ENCODE measurements at places on chromosomes 12 and 14.

DNA sequence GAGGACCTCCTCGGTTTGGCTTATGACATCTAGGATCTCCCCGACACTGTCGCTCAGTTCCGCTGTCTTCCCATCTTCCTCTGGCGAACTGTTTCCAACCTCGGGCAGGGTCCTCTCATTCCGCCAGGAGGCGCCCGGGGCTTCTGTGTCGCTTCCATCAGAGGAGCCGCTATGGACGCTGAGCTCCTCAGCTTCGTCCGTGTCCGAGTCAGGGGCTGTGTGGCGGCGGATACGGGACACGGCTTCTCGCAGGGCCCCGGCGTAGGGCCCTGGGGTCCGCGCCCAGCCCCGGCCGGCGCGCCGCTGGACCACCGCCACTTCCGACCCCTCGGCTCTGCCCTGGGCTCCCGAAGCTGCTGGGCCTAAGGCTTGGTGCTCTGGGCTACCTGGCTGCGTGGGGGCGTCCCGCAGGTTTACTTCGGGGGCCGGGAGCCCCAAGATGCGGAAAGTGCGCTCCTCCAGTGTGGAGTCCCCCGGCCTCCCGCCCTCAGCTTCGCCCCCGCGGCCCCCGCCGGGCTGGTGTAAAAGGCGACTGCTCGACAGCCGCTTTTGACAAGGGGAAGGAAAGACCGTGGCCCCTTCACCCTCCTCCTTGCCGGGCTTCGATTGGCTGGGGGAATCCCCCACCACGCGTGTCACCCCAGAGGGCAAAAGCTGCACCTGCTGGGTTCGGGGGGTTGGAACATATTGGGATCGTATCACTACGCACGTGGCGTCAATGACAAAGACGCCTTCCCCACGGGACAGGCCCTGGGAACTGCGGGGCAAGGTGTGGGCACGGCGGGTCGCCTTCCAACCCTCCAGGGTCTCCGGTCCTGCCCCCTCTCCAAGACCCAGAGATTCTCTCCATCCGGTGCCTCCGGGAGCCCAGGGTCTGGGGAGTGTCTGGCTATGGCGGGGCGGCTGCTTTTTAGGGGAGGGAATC lies 2.1 kb downstream of the DDN start:
- DNase-seq, result no peak

GRCh38 chr14:72305561-72305960 lies 373.3 kb downstream of the RGS6 start:
- no peak for DNase-seq

DNA sequence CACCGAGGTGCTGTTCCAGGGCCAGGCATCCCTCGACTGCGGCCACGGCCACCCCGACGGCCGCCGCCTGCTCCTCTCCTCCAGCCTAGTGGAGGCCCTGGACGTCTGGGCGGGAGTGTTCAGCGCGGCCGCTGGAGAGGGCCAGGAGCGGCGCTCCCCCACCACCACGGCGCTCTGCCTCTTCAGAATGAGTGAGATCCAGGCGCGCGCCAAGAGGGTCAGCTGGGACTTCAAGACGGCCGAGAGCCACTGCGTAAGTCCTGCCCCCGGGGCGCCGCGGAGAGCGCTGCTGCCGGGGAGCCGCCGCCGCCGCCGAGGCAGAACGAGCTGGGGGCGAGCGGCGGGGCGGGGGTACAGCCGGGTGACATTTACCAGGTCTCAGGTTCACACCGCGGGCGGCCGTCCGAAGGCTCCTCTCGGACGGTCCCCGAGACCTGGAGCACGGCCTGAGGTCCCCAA lies 1.4 kb downstream of the PLXNC1 start:
- no peak for DNase-seq

DNA sequence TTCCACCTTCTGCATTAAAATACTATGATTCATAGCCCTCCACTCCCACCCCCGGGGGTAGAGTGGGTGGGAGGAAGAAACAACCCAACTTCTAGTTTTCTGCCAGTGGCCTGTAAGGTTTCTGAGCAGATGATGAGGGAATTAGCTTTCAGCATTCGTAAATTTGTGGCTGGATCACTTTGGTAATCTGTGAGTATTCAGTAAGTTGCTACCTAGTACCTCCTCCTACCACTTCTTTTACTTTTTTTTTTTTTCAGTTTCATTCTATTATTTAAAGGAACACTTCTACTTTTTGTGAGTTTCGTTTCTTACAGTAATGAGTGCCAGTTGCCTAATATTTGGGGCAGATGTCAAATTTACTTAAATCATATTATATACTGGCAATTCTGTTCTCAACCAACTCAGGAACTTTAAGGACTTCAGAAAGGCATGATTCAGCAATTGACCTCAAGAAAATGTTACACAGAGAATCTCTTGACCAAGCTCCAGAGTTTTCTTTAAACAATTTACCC lies 42.4 kb upstream of the EMP1 start:
- DNase-seq, result no peak

GRCh38 chr12:106412563-106412962 lies 55.0 kb downstream of the POLR3B start:
- no peak for DNase-seq

DNA sequence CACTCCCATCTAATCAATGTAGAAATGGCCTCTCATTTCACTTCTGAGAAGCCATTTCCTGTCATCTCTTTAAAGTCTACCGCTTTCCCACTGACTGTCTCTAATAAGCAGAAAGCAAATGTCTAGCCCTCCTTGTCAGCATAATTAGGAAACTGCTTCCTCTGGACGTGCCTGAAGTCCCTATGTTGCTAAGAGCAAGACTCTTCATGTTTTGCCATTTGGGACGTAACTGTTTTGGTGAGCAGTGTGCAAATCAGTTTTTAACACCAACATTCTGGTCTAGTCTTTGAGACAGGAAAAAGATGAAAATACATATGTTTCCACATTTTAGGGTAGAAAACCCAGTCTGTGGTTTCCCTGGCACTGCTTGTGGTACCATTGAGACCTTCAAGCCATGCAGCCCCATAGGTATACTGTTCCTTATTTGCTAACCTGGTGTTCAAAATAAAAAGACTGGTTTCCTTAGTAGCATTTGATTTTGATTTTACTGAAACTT lies 22.2 kb downstream of the IFNG start:
- DNase-seq, result no peak

GRCh38 chr12:109728921-109729320 lies 15.3 kb downstream of the FAM222A start:
- no peak for DNase-seq

DNA sequence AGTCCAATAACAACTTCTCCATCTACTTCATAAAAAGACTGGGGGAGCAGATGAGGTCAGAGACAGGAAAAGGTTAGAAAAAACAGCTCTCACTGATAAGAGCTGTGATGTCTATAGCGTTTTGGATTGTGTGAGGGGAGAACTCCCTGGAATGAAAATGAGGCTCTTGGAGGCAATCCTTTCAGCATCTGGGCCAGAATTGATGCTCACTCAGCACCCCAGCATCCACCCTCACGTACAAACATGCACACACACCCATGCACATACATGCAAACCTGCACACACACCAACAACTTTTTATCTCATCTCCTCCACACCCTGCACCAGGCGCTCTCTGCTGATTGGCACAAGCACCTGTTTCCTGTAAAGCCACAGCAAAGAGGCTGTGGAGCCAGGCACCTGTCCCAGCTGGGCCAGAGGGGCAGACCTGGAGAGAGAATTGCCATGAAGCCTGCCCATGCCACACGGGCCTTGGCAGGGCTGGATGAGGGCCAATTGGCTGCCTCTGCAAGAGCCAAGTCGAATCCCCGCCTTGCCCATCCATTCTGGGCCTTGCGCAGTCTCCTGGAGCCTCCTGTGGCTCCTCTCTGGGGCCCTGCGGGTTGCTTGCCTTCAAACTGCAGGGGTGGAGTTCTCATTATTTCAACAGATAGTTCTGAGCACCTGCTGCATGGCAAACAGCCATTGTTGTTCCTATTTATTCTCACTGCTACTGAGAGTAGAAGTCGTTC lies 53.1 kb downstream of the SYNE3 start:
- DNase-seq, result no peak

GRCh38 chr12:52323001-52323400 lies 1.8 kb upstream of the KRT83 start:
- DNase-seq, result no peak

DNA sequence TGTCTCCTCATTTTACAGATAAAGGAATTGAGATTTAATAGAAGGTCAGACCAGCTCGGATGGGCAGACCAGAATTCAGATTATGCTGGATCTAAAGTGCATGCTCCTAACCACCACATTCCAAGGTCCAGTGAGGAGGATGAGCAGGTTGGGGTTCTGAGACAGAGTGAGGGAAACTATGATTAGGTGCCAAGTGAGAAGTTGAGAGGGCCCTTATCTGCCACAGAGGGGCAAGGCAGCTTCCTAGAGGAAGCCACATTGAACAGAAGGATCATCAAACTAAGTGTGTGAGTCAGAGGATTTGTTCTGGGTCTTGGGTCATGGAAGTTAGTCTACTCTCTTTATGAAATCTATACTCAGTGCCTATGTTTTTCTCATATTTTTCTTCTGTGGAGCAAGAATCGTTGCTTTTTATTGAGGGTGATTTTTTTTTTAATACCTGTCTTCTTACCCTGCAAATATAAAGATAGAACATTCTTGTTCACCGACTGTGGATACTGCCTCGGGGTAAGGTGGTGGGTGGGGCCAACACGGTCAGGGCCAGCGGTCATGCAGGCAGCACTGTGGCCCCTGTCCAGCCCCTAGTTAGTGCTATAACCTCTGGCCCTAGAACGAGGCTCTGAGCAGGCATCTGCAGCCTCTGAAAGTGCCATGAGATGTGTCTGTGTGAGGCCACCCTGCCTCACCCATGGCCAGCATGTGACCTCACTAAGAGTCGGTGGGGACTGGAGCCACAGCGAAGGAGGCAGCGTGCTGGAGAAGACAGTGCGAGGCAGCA lies 55.6 kb upstream of the PTHLH start:
- no peak for DNase-seq

GRCh38 chr12:51677284-51677968 lies 86.4 kb downstream of the SCN8A start:
- DNase-seq, result no peak

- DNase-seq, result no peak
Measured at GRCh38 chr12:49364989-49365388, 2.3 kb upstream of the SPATS2 start.

GRCh38 chr14:103767336-103767894 lies 51.8 kb downstream of the ZFYVE21 start:
- DNase-seq, result no peak

- no peak for DNase-seq
Measured at GRCh38 chr12:68749443-68749842, 3.5 kb downstream of the SLC35E3 start.

GRCh38 chr14:56585461-56586084 lies 6.0 kb downstream of the TMEM260 start:
- no peak for DNase-seq

DNA sequence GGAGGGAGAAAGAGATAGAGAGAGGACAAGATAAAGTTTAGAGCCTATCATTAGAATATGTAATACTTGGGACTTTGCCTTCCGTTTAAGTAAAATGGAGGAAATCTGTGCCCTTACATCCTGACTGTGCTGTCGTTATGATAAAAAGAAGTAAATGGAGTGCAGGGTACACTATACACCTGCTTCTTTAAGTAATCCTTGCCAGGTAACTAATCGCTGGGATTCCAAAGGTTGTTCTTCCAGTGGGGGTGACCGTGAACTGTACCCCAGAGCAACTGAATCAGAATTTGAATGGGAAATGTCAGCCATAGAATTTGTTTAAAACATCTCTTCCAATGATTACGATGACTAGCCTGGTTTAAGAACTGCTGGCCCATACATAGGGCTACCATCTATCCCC lies 126.1 kb upstream of the EEA1 start:
- DNase-seq, result no peak

GRCh38 chr12:24797901-24798300 lies 151.0 kb downstream of the BCAT1 start:
- DNase-seq, result no peak

GRCh38 chr12:32336261-32336660 lies 63.1 kb upstream of the FGD4 start:
- DNase-seq, result no peak

DNA sequence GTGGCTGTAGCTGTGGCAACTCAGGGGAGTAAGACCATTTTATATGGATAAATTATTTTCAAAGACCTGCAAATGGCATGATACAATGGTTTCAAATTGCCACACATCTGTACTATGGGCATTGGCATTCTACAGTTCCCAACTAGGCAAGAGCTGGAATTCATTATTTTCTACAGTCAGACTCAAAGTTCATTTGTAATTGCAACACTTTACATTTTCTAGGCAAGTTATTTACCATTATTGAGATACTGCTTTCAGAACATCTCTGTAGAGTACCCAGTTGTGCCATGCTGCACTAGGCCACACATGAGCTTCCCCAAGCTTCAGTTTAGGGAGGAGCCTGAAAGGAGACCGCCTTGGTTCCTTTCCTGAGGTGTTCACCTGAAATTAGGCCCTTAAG lies 8.0 kb upstream of the ATG14 start:
- no peak for DNase-seq

DNA sequence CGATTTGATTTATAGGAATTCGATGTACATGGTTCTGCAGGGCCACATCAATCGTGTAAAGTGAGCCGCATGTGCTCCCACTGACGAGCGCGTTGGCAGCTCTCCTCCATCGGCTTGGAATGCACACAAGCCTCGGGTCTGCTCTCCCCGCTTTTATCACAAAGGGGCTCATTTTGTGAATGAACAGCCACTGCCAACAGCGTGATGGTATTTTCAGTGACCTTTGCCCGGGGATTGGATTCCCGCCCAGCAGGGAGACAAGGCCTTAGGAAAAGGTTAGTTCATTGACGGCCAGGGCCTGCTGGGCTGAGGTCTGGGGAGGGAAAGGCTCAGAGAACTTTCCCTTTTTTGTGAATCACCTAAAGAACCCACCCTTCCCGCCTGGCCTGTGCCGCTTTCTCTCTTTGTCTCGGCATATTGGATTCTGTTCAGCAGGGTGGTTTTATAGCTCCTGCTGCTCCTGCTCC lies 232.1 kb downstream of the MSRB3 start:
- no peak for DNase-seq

DNA sequence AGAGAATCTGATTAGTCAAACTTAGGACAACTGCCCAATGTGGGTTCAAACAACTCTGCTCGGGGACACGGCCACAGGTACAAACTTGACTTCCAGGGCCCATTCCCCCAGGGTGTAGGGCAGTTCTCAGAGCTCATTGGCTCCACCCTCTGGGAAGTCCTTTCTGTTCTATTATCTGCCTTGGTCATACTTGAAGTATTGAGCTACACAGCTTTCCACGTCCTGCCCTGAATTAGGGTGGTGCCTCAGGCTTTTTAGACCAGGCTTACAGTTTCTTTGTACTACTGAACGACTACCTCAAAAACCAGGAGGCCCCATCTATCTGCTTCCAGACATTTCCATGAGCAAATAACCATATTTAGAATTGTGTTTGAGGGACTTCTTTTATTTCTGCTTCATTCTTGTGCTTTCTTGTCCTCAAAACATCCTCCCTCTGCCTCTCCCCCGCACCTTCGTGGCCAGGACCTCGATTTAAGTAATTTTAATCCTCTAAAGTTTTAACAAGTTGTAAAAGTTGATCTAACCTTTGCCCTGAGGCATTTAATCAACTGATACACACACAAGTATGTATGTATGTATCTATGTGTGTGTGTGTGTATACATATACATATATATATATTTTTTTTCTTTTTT lies 281.7 kb upstream of the AMIGO2 start:
- no peak for DNase-seq
